ENCODE measurements at places on chromosomes 16 and 17.

GRCh38 chr17:39919087-39919683 lies 750 bp upstream of the GSDMB start:
- no peak for DNase-seq

- no peak for DNase-seq
Observed at GRCh38 chr16:11050944-11051343, 106.6 kb downstream of the CLEC16A start.

GRCh38 chr16:75351183-75351582 lies 82.1 kb downstream of the CFDP1 start:
- no peak for DNase-seq

GRCh38 chr16:66752379-66752778 lies 970 bp upstream of the DYNC1LI2 start:
- DNase-seq, result no peak

- DNase-seq, result no peak
Observed at GRCh38 chr17:31967648-31968047, 30.8 kb downstream of the SUZ12 start.
